ENCODE measurements at places on chromosomes 16 and 17. TPM values are rescaled to one million over a fixed set of nuclear protein-coding genes. Genes with fewer than 3 reads are reported as not detected.

The TP53TG3C gene
- not detected for total RNA-seq

The RCVRN gene
- not detected for total RNA-seq

- DNase-seq = no peak
These were observed 5.2 kb upstream of the OR4D2 start for GRCh38 chr17:58161566-58161965.

DNA sequence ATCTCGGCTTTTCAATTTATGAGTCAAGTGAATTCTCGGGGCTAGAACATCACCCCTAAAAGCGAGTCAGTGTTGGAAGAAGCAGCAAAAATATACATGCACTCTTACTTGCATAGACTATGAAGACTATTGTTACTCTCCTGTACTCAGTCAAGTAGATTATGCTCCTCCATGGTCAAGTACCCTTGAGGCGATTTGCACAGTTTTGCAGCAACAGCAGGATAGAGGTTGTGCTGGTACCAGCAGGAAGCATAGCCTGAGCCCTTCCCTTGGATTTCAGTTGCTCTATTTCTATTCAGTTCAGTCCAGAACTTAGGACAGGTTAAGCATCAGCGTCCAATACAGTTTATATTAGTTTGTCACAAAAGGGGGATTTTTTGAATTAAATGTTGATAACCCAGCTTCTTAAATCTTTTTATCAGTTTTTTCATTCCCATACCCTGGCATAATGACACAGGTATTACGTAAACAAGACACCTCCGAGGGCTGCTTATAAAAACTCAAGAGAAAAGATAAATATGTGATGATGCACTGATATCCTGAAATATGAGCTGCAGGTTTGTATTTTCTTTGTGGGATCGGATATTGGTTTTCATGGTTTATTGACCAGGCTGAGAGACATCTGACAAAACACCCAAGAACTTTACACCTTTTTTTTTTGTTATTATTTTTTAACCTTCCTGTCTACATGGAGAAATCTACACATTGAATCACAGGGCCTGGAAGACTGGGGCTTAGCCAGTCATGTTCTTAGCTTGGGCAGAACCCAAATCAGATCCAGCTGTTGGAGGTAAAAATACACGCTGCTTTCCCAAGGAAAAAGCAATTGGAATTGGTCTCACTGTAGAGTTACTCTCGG, 144.1 kb downstream of the PITPNC1 start:
- no peak for DNase-seq

DNA sequence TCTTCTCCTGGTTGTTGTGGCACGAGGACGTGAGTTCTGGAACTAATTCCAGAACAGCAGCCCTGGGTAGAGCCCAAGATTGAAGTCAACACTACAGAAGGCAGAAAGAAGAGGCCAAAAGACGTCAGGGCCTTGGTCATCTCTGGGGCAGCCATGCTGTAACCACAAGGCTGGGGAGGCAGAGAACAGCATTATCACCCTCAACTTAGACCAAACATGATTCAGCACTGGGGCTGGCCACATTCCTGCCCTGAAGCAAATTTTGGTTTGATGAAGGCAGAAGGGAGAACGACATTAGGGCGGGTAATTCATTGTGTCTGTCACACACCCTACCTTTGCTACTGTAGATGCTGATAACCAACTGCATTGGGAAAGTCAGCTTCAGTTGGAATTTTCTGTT, 9.7 kb upstream of the ALOX15B start:
- no peak for DNase-seq

GRCh38 chr17:79843474-79843815, 4.2 kb upstream of the CBX4 start:
- no peak for DNase-seq

DNA sequence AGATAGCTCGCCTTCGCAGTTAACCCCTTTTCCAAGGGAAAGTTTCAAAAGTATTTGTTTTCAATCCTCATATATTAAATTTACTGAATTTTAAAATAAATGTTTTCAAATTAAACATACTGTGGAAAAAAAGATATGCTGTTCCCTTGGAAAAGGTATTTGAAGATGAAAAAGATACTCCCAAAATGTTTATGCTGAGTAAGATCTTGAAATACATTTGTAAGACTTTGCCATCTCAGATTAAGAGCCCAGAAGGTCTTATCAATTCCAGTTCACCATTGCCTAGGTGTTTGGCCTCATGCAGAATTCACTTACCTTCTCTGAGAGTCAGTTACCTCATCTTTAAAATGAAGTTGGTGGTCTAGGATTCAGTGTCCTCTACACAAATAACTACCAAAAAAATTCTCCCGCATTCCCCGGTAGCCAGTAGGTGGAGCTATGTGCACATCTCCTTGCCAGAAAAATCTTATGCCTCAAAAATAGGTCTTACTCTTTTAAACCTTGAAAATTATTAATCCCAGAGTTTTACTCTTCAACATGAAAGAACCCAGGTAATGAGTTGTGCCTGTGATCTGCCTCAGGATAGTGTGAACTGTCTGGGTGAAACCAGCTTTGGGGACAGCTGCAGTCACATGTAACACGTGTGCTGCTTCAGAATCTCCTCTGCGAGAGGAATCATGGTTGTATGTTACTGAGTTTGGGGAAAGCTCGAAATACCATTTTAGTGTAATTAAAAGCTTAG, 178.3 kb downstream of the MRTFB start:
- DNase-seq = peak; percentile 59

DNA sequence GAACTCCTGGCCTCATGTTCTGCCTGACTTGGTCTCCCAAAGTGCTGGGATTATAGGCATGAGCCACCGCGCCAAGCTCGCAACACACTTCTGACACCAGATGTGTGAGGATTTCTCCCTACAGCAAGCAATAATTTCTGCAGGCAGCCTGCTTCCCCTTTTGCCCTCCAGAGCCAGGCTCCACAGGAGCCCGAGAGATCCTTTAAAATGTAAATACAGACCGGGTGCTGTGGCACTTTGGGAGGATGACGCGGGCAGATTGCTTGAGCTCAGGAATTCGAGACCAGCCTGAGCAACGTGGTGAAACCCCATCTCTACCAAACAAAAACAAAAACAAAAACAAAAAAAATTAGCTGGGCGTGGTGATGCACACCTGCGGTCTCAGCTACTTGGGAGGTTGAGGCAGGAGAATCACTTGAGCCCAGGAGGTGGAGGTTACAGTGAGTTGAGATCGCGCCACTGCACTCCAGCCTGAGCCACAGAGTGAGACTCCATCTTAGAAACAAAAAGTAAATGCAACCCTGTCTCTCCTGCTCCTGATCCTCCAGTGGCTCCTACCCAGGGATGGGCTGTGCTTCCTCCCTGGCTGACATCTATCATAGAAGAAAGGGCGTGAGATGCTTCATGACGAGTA, 14.7 kb downstream of the C16orf96 start:
- no peak for DNase-seq

GRCh38 chr16:84532291-84532724, 27.8 kb upstream of the MEAK7 start:
- DNase-seq = no peak

DNA sequence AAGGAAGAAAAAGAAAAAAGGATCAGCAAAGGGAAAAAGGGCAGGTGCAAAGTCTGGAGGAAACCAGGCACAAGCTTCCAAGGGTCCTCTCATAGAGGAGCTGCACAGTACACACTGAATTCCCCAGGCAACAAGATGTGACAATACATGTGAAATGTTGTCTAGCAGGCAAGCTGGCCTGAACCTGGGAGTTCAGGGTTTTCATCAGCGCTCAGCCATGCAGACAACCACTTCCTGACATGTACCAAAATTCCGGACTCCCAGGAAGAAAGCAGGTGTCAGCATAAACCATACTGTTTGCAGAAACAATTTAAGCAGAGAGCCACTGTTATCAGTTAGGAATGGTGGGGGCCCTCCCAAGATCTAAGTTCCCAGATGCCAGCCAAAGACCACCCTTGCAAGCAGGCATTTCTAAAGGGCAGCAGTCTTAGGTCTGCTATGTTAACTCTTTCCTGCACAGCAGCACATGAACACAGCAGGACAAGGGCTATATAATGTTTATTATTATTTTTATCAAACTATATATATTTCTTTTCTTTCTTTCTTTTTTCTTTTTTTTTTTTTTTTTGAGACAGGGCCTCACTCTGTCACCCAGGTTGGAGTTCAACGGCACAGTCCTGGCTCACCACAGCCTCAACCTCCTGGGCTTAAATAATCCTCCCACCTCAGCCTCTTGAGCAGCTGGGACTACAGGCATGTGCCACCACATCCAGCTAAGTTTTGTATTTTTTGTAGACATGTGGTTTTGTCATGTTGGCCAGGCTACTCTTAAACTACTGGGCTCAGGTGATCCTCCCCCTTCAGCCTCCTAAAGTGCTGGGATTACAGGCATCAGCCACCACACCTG, 10.1 kb downstream of the TK2 start:
- no peak for DNase-seq
